Nucleus accumbens (tissue), 56 donors: ENCODE measurements at places on chromosomes 16 and 17.

- DNase-seq = no peak
Observed at GRCh38 chr17:75468779-75469373, 12.4 kb downstream of the TMEM94 start.

GRCh38 chr16:21194771-21195301 lies 16.5 kb downstream of the ZP2 start:
- peak; percentile 21 for DNase-seq

GRCh38 chr17:67440277-67441051 lies 63.4 kb downstream of the PITPNC1 start:
- DNase-seq = no peak

DNA sequence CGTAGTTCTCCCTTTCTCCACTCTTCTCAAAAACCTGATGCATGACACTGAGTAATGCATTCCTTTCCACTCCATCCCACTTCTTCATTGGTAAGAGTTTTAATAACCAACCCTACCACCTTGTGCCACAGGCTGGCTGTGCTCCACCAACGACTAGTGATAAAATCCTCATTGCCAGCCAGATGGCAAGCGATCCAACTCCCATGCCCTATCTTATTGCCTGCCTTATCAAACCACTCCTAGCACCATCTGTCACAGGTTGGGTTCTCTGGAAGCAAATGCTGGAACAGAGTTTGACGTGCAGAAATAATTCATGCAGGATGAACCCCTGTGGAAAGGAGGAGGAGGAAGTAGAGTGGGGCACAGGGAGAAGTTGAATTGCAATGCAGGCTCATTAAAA lies 99.5 kb downstream of the CHD9NB start:
- no peak for DNase-seq

GRCh38 chr16:73056448-73056847 lies 8.5 kb upstream of the ZFHX3 start:
- no peak for DNase-seq
